Breast epithelium (tissue), 4 donors: ENCODE measurements at places on chromosomes 7 and 10.

GRCh38 chr7:91128683-91129348 lies 135.4 kb upstream of the FZD1 start:
- DNase-seq, result no peak

- DNase-seq, result no peak
These were observed 252.7 kb upstream of the CSTF2T start for GRCh38 chr10:51952056-51952455.

DNA sequence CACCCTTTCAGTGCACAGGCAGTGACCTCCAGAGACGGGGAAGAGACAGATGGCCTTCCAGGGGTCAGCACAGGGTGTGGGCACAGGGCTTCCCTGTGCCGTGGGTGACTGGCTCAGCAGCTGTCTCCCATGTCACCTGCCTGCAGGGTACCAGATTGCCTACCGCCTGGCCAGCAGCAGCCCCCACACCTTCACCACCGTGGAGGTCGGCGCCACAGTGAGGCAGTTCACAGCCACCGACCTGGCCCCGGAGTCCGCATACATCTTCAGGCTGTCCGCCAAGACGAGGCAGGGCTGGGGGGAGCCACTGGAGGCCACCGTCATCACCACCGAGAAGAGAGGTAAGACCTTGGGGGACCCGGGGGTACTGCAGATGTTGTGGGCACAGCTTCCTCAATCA lies 536.5 kb upstream of the FOXK1 start:
- DNase-seq, result no peak

- DNase-seq, result peak; percentile 42
These were observed 133.3 kb upstream of the NAMPT start for GRCh38 chr7:106418094-106418493.

DNA sequence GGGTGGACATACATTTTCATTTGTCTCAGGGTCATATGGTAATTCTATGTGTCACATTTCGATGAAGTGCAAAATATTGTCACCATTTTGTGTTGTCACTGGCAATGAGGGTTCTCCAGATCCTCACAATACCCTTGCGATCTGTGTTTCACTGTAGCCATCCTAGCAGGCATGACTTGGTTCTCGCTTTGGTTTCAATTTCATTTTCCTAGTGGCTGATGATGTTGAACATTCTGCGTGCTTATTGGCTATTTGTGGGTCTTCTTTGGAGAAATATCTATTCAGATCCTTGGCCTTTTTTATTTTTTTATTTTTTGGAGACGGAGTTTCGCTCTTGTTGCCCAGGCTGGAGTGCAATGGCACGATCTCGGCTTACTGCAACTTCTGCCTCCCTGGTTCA lies 24.8 kb upstream of the MNX1 start:
- no peak for DNase-seq

DNA sequence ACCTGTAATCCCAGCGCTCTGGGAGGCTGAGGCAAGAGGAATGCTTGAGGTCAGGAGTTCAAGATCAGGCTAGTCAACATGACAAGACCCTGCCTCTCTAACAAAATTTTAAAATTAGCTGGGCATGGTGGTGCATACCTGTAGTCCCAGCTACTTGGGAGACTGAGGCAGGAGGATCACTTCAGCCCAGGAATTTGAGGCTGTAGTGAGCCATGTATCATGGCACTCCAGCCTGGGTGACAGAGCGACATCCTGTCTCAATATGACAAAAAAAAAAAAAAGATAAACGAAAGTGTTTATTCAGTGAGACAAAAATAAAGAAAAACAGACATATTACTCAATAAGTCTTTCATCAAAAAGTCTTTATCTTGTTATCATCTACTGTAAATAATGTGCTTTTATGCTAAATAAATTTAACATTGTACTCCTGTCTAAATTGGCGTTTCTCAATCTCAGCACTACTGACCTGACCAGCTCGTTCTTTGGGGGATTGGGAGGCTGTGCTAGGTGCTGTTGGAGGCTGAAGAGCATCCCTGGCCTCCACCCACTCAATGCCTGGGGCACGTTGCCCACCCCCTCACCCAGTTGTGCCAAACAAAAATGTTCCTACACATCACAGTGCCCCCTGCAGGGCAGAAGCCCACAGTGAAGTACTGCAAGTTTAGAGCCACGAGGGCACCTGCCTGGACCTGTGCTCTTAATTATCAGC lies 57.7 kb downstream of the NCAPG2 start:
- no peak for DNase-seq

DNA sequence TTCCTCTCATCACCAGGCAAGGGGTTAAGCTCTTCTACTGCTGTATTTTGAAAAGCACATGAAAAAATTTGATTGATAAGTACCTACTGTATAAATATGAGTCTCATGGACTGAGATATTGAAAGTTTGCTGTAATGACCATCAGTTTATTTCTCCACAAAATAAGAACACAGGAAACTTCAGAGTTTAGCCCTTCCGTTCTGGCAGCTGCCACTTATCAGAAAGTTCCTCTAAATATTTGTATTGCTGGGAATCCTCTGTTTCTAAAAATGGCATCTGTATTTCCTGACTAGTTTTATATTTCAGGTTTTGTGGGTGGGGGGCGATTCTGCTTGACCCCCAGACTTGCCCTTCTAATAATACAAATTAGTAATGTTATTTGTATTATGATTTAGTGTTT lies 92.0 kb downstream of the LYZL2 start:
- no peak for DNase-seq

- DNase-seq, result no peak
These were observed 512.0 kb downstream of the PTPRN2 start for GRCh38 chr7:158075633-158076001.

- DNase-seq, result no peak
These were observed 33.8 kb downstream of the GNG11 start for GRCh38 chr7:93955304-93955703.

GRCh38 chr7:158247758-158248487 lies 339.7 kb downstream of the PTPRN2 start:
- no peak for DNase-seq

- peak; percentile 13 for DNase-seq
These were observed 15.3 kb downstream of the RASGEF1A start for GRCh38 chr10:43251419-43252165.

DNA sequence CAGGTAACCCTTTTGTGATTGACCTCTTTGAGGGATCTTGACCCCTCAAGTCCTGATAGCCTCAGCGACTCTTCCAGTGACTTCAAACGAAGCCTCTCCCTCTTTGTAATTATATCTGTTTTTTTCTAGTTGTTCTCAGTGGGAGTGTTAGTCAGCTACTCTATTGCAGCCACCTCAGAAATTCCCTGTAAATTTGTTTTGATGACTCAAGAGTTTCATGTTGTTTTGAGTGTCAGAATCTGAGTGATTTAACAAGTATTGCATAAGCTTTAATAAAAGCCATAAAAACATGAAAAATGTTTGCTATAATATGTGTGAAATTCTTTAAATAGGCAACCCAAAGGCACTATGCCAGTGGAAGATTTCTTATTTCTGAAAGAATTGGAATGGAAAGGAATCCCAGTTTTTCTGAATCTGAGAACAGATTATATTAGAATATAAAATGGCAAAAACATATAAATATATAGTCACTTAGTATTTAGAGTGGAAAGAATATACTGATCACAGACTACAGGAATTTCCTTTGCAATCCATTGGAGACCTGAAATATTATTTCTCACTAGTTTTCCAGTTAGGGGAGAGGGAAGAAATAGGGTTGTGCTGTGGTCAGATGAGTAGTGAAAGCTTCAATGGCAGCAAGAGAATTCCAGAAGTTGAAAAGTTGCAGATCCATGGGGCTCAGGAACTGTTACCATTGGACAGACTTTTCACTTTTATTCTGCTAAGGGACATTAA lies 94.4 kb upstream of the SEMA3C start:
- no peak for DNase-seq

DNA sequence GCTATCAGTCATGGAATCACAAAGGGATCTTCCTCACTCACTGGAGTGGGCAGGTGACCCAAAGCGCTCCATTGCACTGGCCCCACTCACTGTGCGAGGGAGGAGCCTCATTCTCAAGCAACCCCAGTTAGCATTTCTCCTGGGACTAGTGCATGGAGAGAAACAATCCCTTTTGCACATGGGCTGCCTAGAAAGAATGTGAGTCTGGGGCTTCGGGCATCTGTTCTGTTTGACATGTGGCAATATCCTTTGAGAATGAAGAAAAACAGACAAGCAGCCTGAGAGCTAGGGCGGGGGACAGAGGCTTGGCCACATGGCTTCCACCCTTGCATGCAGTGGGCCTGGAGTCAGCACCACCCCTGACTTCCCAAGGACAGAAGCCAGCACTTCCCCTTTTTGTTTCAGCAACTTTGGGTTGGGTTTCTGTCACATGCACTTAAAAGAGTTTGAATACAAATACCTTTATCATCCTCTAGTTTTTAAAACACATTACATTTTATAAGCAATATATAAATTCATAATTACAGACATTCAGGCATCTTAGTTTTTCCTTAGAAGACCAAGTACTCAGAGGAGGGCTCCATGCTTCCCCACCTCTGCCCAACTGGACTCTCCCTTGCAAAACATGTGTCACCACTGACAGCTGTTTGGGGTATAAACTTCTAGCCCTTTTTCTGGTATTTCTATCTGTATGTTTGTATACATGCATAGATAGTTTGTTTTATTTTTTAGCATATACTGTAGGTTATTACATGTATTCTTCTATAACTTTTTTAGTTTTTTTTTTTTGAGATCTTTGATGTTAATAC lies 73.8 kb downstream of the RBM20 start:
- DNase-seq, result no peak

- no peak for DNase-seq
These were observed 38.1 kb downstream of the MKI67 start for GRCh38 chr10:128087884-128088709.

DNA sequence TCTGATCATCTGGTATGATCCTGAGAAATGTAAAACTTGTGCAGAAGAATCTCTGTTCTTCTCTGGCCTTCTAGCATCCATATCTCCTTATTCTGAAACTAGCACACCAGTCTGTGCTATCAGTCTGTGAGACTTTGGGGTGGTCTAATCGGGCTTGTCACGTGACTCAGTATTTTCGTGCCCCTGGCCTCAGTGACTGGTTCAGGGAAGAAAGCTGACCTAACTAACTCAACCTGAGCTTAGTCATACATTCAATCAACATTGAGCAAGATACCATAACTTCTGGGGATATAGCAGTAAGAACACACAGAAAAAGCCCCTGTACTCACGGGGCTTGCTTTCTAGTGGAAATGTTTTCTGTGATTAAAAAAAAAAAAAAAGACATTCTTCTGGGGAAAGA lies 109.3 kb downstream of the DKK1 start:
- no peak for DNase-seq

- DNase-seq, result no peak
These were observed 70.9 kb downstream of the CDK1 start for GRCh38 chr10:60849217-60849616.

DNA sequence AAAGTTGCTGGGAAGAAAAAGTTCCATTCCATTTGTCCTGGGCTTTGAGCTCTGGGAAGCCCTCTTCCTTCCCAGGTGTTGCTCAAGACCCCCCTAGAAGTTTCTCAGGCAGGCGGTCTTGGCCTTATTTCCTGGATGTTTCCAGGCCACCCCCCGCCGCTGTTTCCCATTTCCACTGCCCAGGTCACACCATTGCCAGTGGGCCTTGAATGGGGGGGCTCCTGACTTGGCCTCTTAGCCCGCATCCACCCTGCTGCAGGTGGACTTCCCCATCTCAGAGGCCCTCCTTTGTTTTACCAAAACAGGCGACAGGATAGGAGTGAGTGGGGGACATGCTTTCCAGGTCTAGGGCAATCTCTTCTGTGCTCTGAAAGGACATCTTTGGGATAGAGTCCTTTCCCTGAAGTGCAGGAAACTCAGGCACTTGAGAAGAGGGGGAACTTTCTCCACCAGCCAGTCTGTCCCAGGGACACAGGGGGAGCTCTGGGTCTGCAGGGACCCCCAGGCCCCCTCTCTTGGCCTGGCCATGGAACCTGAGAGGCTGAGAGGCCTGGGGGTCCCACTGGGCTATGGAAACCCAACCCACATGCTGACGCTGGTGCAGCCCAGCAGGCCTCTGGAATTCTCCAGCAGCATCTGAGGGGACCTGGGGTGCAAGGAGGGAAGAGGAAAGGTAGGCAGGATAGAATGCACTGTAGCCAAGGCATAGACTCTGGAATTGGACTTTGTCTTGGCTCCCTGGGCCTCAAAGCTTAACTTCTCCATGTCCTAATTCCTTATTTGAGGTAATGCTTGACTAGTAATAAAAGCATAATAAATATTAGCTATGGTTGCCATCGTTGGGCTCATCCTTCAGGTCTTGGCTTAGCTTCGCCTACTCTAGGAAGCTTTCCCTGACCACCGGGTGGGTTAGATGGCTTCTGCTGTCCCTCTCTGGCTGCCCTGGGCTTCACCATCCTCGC lies 17.6 kb downstream of the NEURL1 start:
- no peak for DNase-seq

GRCh38 chr10:58502956-58503355 lies 9.7 kb upstream of the BICC1 start:
- no peak for DNase-seq

- peak; percentile 54 for DNase-seq
These were observed 881 bp downstream of the C10orf67 start for GRCh38 chr10:23343591-23344240.

DNA sequence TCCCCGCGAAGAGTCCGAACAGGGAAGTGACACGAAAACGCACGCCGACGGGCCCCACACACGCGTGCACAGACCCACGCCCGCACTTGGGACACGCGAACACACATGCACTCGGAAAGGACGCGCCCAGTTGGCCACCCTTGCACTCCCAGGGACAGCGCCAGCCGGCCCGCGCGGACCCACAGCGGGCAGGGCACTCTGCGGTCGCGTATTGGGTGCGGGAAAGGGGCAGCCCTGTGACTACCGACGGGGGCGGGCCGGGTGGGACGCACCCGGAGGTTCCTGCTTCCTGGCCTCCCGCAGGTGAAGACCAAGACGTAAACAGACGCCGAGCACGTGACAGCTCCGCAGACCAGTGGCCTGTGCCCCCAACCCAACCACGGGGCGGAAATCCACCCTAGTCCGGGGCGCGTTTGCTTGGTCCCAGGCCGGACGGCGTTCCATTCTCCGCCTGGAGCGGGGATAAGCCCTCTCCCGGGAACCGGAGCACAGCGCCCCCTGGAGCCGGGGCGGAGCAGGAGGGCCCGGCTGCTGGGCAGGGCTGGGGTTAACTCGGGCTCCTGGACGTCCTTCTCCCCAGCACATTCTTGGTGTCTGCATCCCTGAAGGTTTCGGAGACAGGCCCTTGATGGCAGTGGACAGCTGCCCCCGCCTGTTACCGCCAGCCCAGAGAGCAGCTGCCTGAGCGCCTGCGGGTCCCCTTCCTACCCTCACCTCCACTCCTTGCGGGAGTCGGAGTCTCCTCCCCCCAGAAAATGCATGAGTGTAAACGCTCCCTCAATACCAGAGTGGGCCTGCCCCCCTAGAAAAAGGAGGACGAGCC lies 2.0 kb upstream of the LZTS2 start:
- peak; percentile 82 for DNase-seq

GRCh38 chr10:101495324-101495925 lies 92.6 kb downstream of the POLL start:
- DNase-seq, result no peak

- no peak for DNase-seq
These were observed 121.7 kb downstream of the EMX2 start for GRCh38 chr10:117664288-117664687.
